ENCODE measurements at places on chromosomes 2 and 18.

- DNase-seq = no peak
Measured at GRCh38 chr18:75134611-75134975, 74.3 kb downstream of the PTGR3 start.

DNA sequence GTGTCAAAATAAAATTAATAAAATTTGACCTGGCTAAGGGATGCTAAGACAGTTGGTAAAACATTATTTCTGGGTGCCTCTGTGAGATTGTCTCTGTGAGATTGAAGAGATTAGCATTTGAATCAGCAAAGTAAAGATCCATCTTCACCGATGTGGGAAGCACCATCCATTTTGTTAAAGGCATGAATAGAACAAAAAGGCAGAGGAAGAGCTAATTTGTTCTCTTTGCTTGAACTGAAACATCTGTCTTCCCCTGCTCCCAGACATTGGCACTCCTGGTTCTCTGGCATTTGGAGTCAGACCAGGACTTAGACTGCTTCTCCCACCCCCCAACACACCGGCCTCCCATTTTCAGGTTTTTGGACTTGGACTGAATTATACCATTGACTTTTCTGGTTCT, 603.8 kb upstream of the LINC00305 start:
- no peak for DNase-seq

DNA sequence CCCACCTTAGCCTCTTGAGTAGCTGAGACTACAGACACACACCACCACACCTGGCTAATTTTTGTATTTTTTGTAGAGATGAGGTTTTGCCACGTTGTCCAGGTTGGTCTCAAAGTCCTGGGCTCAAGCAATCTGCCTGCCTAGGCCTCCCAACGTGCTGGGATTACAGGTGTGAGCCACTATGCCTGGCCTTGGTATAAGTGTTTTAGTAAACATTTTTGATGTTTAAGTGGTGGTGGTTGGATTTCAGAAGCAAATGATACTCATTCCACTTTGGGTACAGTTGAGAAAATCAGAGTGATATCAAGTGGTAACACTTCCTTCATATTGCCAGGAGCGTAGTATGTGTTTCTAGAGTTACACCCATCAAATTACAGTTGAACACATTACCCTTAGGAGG, 25.4 kb downstream of the ACADL start:
- DNase-seq = no peak

- DNase-seq = no peak
Measured at GRCh38 chr2:78908973-78909372, 116.5 kb upstream of the REG3G start.

DNA sequence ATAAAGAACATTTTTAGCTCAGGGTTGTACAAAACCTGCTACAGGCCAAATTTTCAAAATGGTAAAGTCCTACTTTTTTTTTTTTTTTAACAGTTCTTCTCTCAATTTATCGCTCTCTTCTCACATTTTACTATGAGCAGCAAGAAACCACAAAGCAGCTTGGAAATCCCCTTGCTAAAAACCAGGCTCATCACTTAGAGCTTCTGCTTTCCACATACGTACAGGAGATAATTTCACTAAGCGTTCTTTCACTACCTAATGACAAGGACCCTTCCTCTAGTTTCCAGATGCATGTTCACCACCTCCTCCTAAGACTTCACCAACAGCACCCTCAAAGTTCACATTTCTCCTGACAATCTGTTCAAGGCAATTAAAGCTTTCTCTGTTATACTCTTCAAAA, 294.9 kb upstream of the CYRIA start:
- DNase-seq = no peak

GRCh38 chr18:20996418-20996817, 115.2 kb downstream of the ROCK1 start:
- DNase-seq = no peak

DNA sequence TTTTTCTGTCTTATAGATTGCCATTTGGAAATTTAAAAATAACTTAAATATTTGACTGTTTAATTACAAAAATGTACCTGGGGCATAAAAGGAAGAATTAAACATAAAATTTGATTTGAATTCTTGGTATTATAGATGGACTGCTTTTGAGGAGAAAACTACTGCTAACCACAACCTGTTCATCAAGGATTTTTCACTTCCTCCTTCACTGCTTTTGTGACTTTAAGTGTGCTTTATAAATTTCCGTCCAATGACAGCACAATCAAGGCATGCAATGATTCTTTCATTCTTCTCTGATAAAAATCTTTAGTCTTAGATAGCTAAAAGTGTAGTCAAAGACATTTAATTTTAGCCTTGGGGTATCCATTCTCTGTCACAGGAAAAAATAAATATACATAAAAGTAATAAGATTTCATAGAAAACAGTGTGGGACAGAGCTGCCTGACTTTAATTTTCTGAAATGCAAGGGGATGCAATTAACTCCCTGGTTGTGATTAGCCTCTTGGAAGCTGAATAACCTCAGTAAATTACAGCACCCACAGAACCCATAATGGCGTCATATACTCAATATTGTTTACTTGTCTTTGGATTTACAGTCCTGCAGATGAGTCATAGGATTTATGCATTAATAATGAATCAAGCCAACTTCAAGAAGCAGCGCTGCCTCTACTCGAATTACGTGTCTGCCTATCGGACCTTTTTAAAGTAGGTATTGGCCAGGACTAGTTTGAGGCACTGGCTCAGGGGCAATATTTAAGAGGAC, 587.9 kb downstream of the NRXN1 start:
- DNase-seq = peak; percentile 36

DNA sequence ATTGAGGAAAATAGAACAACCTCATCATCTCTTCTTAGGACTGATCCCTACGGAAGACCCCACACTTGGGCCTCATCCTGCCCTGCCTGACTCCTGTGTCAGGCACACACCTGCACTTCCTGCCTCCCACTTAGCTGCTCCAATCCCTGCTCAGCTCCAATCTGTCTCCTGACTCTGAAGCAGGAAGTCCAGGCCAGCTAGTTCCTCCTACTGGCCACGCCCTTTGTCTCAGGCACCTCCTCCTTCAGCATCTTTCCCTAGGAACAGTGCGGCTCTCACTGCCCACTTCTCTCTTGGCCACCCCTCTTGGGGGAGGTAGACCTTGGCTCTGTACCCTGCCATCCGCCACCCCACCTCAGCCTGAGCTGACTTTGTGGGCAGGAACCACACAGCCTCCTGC, 135.8 kb downstream of the CELF4 start:
- no peak for DNase-seq

DNA sequence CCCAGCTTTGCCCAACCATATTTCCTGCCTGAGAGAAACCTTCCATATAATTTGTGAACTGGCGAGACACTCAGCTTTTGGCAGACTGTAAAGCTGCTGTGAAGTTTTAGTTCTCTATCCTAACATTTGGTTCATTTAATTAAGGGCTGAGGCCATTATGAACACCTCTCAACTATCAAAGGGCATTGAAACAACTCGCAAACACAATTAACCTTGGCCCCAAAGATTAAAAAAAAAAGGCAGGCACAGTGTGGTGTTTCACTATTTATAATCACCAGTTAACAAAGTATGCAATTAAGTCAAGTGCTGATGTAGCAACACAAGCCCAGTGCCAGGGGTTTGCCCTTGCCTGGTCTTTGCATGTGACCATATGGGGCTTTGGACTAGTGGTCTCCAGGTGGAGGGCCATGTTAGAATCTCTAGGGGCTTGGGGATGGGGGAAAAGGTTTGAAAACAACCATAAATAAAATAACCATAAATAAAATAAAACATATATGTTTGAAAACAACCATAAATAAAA, 297.6 kb upstream of the SKOR2 start:
- DNase-seq = no peak

DNA sequence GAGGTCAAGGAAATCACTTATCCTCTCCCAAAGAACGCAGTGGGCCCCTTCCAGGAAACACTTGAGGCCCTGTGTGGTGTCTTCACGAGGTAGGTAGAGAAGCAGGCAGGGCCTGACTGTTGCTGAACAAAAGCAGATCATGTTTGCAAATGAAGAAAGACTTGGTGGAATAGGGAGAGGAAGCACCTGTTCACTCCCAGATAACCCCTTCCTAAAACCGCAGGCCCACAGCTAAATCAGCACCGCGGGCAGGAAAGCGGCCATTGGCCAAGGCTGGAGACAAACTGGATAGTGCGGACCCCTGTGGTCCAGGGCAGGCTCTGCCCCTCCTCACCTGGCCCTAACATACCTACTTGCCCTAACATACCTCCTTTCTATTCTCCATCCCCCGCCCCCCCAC, 64.9 kb upstream of the KLHL29 start:
- DNase-seq = no peak
